ENCODE measurements at places on chromosomes 5 and 9.

GRCh38 chr9:100525563-100525962, 52.3 kb upstream of the CAVIN4 start:
- DNase-seq = no peak

GRCh38 chr9:94933511-94933828, 207.0 kb downstream of the AOPEP start:
- DNase-seq = no peak

GRCh38 chr5:65066387-65067146, 297.8 kb downstream of the CWC27 start:
- no peak for DNase-seq

GRCh38 chr9:91833096-91833877, 116.7 kb downstream of the ROR2 start:
- no peak for DNase-seq

DNA sequence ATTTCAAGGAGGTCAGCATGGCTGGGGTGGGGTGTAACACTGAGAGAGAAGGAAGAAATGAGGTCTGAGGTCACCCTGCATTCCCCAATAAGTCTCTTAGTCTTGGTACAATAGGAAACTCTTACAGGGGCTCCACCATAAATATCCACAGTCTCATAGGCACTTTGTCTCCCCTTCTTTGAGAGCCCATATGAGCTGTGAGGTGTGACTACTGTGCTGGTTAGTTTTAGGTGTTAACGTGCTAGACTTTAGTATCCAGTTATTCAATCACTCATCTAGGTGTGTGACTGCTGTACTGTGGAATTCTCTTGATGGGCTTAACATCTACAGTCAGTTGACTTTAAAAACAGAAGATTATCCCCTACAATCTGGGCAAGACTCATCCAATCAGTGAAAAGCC, 378.1 kb upstream of the RFX3 start:
- no peak for DNase-seq

- DNase-seq = no peak
These were observed 87.9 kb downstream of the EQTN start for GRCh38 chr9:27209034-27209433.

GRCh38 chr5:108528655-108529054, 146.8 kb upstream of the FBXL17 start:
- no peak for DNase-seq

- DNase-seq = no peak
These were observed 19.0 kb downstream of the SPDL1 start for GRCh38 chr5:169602535-169602934.

GRCh38 chr5:19240170-19240569, 747.8 kb downstream of the CDH18 start:
- no peak for DNase-seq

DNA sequence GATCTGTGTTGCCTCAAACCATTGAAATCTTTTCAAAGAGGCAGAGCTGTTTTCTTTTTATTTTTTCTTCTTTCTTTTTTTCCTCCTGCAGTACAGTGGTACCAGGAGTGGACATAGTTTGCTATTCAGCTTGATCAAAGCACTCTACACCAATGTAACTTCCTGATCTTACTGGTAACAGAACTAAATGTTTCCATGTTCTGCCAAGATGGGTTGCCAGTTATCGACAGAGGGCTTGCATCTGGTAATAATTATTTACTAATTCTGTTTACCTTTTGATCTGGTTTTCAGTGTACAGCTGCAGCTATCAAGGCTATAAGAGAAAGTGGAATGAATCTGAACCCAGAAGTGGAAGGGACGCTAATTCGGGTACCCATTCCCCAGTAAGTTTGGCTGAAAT, 26.8 kb downstream of the MRRF start:
- DNase-seq = no peak

DNA sequence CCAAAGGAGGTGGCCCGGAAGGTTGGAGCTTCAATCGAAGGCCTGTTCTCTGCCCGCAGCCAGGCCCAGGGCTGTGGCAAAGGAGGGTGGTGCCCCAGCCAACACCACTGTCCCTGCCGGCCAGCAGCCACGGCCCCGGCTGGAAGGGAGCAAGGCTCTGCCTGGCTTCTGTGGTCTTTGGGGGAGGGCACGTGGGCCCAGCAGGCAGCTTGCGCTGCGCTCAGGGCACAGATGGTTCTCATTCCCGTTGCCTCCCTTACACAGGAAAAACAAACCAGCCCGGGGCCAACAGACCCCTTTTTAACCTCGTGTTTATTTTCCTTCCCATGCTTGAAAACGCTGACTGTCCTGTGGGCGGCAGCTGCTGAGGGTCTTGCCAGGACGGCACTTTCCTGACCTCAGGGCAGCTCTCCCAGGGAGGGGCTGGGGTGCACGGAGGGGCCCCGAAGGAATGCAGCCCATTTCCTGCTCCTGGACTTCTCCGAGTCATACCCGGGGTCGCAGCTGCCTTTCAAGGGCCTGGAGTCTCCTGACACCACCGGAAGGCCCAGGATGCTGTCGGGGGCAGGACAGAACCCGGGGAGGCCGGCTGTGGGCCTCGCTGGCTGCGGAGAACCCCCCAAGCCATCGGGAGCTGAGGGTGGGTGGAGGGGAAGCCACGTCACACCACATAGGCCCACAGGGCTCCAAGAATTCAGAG, 1.1 kb upstream of the GPSM1 start:
- DNase-seq = peak; percentile 94

GRCh38 chr9:10059044-10059443, 553.8 kb downstream of the PTPRD start:
- no peak for DNase-seq

GRCh38 chr5:107855171-107855570, 184.4 kb upstream of the EFNA5 start:
- no peak for DNase-seq

- no peak for DNase-seq
These were observed 1.3 kb downstream of the HINT2 start for GRCh38 chr9:35813434-35814105.

GRCh38 chr9:15277400-15278090, 29.5 kb downstream of the TTC39B start:
- DNase-seq = no peak

- DNase-seq = no peak
These were observed 946 bp upstream of the LTC4S start for GRCh38 chr5:179792612-179793467.

- DNase-seq = no peak
These were observed 26.5 kb upstream of the LIFR start for GRCh38 chr5:38582975-38583319.

Measured in AG08396 (cell line).